Ascending aorta (tissue), 2 donors: ENCODE measurements at places on chromosomes 2 and 18.
A peak's percentile ranks its signal among the peaks of the same experiment; 100 is the strongest.

- no peak for DNase-seq
Measured at GRCh38 chr2:199968126-199968525, 12.7 kb downstream of the MAIP1 start.

- DNase-seq = peak; percentile 83
Measured at GRCh38 chr2:230326453-230327417, at the start of gene SP140L. Gene SP140L, plus strand, starts transcription at chr2:230327193. Its CDS starts 77 bp downstream, at chr2:230327270.

GRCh38 chr18:32815881-32816280 is 43.1 kb upstream of the KLHL14 start:
- DNase-seq = no peak

DNA sequence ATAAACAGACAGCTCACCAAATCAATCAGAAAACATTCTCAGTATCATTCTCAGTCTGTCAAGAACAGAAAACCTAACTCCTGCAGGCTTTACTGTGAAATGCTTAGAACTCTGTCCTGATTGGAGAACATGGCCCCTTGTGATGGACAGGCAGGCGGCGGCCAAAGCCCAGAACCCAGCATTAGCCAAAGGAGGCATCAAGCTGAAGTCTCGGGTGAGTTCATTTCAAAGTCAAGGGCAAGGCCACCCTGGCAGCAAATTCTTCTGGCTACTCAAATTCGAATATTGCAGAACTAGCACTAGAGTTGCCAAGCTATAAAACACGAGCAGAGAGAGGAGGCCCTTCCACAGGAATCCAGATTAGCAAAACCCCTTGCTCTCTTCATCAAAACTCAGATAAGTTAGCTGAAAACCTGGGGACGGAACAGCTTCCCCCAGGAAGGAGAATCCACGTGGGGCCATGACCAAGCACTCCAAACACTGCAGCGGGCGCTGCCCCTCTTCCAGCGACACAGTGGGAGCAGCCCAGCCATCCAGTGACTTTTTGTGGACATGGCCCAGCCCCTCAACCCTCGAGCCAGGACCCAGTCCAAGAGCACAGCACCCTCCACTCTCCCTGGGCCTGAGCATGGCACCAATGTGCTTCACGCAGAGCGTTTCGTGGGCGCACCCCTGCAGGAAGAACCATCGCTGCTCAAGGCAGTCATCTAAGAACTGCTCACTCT is 98.6 kb downstream of the HDAC4 start:
- DNase-seq = no peak

GRCh38 chr2:152468899-152469692 is 134.1 kb downstream of the FMNL2 start:
- DNase-seq = no peak

- DNase-seq = no peak
Measured at GRCh38 chr2:227057060-227057459, 106.9 kb downstream of the COL4A4 start.

GRCh38 chr2:222752746-222753145 is 81.3 kb downstream of the MOGAT1 start:
- no peak for DNase-seq

GRCh38 chr2:41922177-41922576 is 125.6 kb upstream of the PKDCC start:
- no peak for DNase-seq

GRCh38 chr2:23207871-23208270 is 177.1 kb upstream of the KLHL29 start:
- DNase-seq = no peak

DNA sequence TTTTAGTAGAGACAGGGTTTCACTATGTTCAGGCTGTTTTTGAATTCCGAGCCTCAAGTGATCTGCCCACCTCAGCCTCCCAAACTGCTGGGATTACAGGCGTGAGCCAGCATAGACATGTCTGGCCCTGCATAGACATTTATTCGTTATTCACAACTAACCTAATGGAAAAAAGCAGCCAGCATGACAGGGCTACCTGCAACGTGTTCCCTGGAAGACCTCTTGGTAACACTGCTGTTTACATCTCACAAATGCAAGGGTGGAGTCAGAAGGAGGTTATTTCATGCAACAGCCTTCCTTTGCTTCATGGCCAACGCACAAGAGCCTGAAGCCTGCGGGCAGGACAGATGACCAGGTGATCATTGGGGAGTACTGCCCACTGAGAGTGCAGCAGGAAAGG is 9.2 kb downstream of the SERPINE2 start:
- DNase-seq = no peak

GRCh38 chr2:32485399-32485798 is 128.6 kb downstream of the BIRC6 start:
- no peak for DNase-seq

DNA sequence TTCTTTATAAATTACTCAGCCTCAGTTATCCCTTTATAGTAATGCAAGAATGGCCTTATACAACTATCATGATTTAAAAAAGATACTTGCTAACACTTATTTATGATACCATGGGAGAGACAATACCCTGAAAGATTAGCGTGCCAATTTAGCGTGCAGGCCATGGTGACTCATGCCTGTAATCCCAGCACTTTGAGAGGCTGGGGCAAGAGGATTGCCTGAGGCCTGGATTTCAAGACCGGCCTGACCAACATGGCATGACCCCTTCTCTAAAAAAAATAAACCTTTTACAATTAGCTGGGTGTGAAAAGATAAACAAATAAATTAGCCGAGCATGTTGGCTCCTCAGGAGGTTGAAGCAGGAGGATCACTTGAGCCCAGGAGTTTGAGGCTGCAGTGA is 493.4 kb upstream of the FSIP2 start:
- DNase-seq = no peak

DNA sequence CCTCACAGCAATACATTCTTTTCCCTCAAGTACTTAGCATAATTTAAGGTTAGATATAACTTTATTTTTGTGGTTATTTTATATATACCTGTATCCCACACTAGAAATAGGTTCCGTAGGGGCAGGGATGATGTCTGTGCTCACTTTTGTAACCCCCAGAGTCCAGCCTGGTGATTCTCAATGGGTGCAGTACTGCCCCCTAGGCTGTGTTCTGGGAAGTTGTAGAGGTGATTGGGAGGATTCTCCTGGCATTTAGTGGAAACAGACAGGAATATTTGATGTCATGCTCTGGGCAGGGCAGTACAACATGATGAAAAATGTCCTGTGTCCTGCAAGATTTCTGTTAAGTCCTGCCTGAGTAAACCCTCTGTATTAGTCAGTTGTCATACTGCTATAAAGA is 333.3 kb downstream of the PLCL1 start:
- no peak for DNase-seq

- no peak for DNase-seq
Measured at GRCh38 chr2:43460611-43461365, 135.1 kb downstream of the THADA start.

DNA sequence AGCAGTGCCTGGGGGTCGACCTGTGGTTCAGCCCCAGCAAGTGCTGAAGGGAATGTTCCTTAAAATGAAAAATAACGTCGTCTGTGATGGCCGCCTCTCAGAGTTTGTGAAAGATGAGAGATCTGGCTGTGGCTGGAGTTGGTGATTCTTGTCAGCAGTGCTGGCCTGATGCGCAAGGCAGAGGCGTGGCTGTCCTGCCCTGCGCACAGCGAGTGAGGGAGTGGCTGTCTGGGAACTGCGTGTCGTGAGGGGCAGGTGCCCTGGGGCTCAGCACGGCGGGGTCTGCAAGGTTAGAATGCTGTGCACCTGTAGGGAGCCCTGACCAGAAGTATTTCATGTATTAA is 8.8 kb downstream of the NFATC1 start:
- no peak for DNase-seq

GRCh38 chr2:160105366-160105765 is 43.0 kb upstream of the PLA2R1 start:
- DNase-seq = no peak

GRCh38 chr18:1438967-1439366 is 534.3 kb downstream of the ADCYAP1 start:
- no peak for DNase-seq

DNA sequence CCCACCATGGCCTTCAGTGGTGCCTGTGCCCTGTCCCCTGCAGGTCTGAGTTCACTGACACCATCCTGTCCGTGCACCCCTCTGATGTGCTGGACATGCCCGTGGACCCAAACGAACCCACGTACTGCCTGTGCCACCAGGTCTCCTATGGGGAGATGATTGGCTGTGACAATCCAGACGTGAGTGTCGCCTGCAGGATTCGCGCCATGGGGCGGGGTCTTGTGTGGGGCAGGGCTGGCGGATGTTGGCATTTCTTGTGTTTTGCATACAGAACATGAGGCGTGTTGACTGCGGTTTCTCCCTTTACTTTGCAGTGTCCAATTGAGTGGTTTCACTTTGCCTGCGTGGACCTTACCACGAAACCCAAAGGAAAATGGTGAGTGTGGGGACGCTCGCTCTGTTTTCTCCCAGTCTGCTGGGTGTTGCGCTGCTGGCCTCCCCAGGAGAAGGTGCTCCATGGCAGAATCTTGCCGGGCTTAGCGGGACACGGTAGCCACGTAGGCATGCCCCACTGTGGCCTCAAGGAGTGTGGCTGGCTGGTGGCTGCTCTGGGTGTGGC is 11.5 kb upstream of the D2HGDH start:
- no peak for DNase-seq

- DNase-seq = no peak
Measured at GRCh38 chr2:212364112-212364985, 174.3 kb downstream of the ERBB4 start.

DNA sequence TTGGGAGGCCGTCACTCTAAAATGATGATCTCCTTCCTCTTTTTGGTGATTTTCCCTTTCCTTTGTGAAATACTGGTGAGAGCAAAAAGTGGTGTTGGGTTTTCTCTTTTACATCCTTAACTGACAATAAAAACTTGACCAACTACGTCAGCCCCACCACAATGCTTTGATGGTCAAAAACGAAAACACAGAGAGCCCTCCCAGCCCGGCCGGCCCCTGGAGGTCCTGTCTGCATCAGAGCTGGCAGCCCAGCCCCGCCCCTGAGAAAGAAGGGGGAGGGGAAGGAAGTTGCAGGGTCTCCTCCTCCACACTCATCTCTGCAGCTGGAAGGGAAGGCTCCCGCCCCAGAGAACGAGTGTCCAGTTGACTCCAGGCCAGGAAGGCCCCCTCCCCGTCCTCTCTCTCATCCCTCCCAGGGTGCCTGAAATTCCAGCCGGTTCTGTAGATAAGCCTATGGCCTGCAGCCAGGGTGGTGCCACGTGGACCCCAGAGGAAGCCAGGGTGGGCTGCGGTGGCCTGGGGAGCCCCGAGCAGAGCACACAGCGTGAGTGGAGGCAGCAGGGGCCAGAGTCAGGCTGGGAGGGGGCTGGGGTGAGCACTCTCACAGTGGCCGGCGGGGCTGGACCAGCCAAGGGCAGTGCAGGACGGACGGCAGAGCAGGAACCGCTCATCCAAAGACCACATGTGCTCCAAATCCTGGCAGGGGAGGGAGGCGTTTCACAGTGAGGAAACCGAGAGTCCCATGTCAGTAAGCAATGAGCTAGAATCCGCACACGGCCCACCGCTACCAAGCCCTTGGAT is 19.8 kb downstream of the BIN1 start:
- DNase-seq = peak; percentile 84

DNA sequence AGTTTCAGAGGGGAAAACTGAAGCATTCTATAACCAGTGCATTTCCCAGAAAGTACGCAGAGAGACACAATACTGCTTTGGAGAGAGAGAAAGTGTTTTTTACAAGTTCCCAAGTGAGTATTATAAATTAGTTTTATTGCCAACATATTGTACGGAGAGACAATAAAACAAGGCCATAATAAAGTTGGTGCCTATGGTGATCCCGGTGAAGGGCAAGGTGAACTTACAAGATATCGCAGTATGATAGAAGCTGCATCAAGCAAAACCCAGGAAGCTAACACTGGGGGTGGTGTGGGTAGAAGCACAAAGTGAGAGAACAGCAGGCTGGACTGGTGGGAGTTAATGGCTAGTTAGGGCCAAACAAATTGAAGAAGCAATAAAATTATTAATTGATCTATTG is 7.5 kb downstream of the TMSB10 start:
- no peak for DNase-seq

DNA sequence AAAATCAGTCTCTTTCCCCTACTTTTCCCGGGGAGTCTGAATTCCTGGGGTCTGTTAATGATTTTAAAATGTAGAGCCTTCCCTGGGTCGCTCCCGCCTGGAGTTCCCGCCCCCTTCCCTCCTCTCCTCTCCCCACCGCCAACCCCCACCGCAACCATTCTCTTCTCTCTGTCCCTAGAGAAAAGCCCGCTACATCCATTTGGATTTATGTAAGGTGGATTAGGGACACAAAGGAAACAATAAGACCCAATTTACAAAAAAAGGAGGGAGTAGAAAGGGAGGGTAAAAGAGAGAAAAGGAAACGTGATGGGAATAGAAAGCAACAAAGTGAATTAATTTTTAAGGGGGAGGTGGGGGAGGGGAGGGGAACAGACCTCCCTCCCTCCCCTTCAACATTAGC is 2.2 kb downstream of the EPHA4 start:
- DNase-seq = no peak

- DNase-seq = no peak
Measured at GRCh38 chr18:62576845-62577512, 54.2 kb downstream of the ZCCHC2 start.

GRCh38 chr2:126771094-126771493 is 115.1 kb downstream of the GYPC start:
- DNase-seq = peak; percentile 50

DNA sequence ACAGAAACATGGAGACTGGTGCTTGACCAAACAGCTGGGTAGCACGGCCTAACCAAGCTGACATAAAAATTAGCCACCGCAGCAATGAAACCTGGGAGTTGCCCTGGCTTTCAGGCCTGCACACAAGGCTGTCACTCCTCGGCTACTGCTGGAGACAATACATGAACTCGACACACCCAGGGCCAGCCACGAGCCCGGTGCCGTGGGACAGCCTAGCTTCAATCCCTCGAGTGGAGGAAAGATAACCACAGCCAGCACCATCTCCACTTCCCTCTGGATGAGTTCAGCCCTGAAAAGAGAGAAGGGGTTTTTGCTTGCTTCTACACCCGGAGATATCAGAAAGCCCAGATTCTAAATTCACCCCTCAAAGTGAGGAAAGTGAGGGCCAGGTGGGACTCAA is 78.0 kb downstream of the BCL2L11 start:
- DNase-seq = peak; percentile 43

DNA sequence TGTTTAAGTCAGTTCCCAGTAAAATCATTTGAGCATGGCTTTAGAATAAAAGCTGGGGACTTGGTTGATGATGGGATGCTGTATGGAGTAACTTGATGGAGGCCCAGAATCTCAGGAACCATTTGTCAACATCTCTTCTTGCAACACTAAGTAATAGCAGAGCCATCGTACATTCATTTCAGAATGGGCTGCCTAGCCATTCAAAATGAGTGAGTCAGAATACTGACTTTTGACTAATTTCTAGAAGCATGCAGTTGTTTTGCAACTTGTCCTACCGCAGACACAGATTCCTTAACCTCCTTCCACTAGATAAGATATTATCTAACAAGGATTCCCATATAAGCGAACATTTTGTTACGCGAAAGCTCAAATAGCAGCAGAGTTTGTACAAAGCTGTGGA is 229.5 kb downstream of the CNTNAP5 start:
- DNase-seq = no peak
